ENCODE measurements at places on chromosomes 7 and 10. TPM values are rescaled to one million over a fixed set of nuclear protein-coding genes. Genes with fewer than 3 reads are reported as not detected.

Gene SORBS1
- 13.3 TPM for polyA plus RNA-seq

Gene LRIT1
- polyA plus RNA-seq, result not detected

Gene PBLD
- 11.9 TPM for polyA plus RNA-seq

Gene CLDN3
- 110 TPM for polyA plus RNA-seq

Gene NKX1-2
- not detected for polyA plus RNA-seq

Gene AKR1C8
- polyA plus RNA-seq, result not detected

Gene HPSE2
- polyA plus RNA-seq, result 0.04 TPM

Gene HTRA1
- 20.0 TPM for polyA plus RNA-seq

Gene CFAP58
- 0.19 TPM for polyA plus RNA-seq

Gene ZNF853
- polyA plus RNA-seq, result 1.6 TPM

Gene TBXAS1
- 2.3 TPM for polyA plus RNA-seq

Gene CPVL
- 1.6 TPM for polyA plus RNA-seq

Gene STAG3
- polyA plus RNA-seq, result 0.99 TPM

Gene AKR1C4
- polyA plus RNA-seq, result 0.07 TPM

Gene ABCA13
- polyA plus RNA-seq, result under 0.01 TPM

Gene HSPA14
- 10.4 TPM for polyA plus RNA-seq

Gene FOXP2
- 2.7 TPM for polyA plus RNA-seq

Gene HELLS
- 1.9 TPM for polyA plus RNA-seq

Gene NOBOX
- polyA plus RNA-seq, result not detected

Gene IFIT2
- 1.5 TPM for polyA plus RNA-seq

Gene ZNF248
- 4.6 TPM for polyA plus RNA-seq

Gene FBXW4
- polyA plus RNA-seq, result 45.9 TPM

Gene OR2A42
- not detected for polyA plus RNA-seq

Gene CDH23
- 19.5 TPM for polyA plus RNA-seq

Gene SLC16A9
- polyA plus RNA-seq, result 1.6 TPM

Gene CRYGN
- 0.08 TPM for polyA plus RNA-seq

Gene CALHM3
- polyA plus RNA-seq, result 1.5 TPM

Gene CH25H
- 0.49 TPM for polyA plus RNA-seq

Gene HTR7
- polyA plus RNA-seq, result not detected

Gene ZNF425
- 1.1 TPM for polyA plus RNA-seq

Gene OR2A12
- not detected for polyA plus RNA-seq

Gene COL1A2
- polyA plus RNA-seq, result 18.5 TPM

Gene MRLN
- 13.3 TPM for polyA plus RNA-seq

Gene SFTPA1
- polyA plus RNA-seq, result 1.2 TPM

Gene TUBB8
- 0.46 TPM for polyA plus RNA-seq

Gene TMEM139
- polyA plus RNA-seq, result 13.7 TPM

Gene IGFBP1
- polyA plus RNA-seq, result 0.12 TPM

Gene FAM131B
- 0.09 TPM for polyA plus RNA-seq

Gene SPDYE6
- polyA plus RNA-seq, result not detected

Gene DLX6
- polyA plus RNA-seq, result not detected

Gene CAMK1D
- polyA plus RNA-seq, result 6.3 TPM

Gene PRPS1L1
- polyA plus RNA-seq, result not detected

Gene NKX6-2
- 0.16 TPM for polyA plus RNA-seq

Gene MINDY3
- 11.3 TPM for polyA plus RNA-seq

Gene WEE2
- not detected for polyA plus RNA-seq

Gene KCNH2
- 7.4 TPM for polyA plus RNA-seq

Gene PVRIG
- 0.09 TPM for polyA plus RNA-seq

Gene TRUB1
- 2.5 TPM for polyA plus RNA-seq

Gene CUZD1
- polyA plus RNA-seq, result 2,052 TPM

Gene AOAH
- 2.0 TPM for polyA plus RNA-seq

Gene HOXA6
- polyA plus RNA-seq, result not detected

Gene ZNF804B
- 0.42 TPM for polyA plus RNA-seq

Gene HABP2
- 34.9 TPM for polyA plus RNA-seq

Gene TMEM72
- 7.7 TPM for polyA plus RNA-seq

Gene LHFPL3
- not detected for polyA plus RNA-seq

Gene SEMA3C
- 0.61 TPM for polyA plus RNA-seq

Gene AKR1E2
- 0.85 TPM for polyA plus RNA-seq

Gene TAS2R41
- not detected for polyA plus RNA-seq
